Muscle of leg (tissue), 16 donors: ENCODE measurements at places on chromosomes 13 and 19. TPM values are rescaled to one million over a fixed set of nuclear protein-coding genes. Genes with fewer than 3 reads are reported as not detected.

The TRPM4 gene
- polyA plus RNA-seq = 52.5 TPM

The TMEM161A gene
- polyA plus RNA-seq = 25.6 TPM

The CCL25 gene
- not detected for polyA plus RNA-seq

The ONECUT3 gene
- polyA plus RNA-seq = 0.05 TPM

The PLPPR3 gene
- polyA plus RNA-seq = 0.32 TPM

The TPT1 gene
- polyA plus RNA-seq = 7,457 TPM

The CACNG7 gene
- 2.0 TPM for polyA plus RNA-seq

The SPACA4 gene
- not detected for polyA plus RNA-seq

The DIAPH3 gene
- 7.2 TPM for polyA plus RNA-seq

The CIC gene
- 52.7 TPM for polyA plus RNA-seq

The KLK3 gene
- not detected for polyA plus RNA-seq

The NRTN gene
- polyA plus RNA-seq = 0.26 TPM

The AP1M2 gene
- 0.42 TPM for polyA plus RNA-seq

The SLAIN1 gene
- polyA plus RNA-seq = 6.0 TPM

The GRIK5 gene
- 1.5 TPM for polyA plus RNA-seq

The MCEMP1 gene
- 0.25 TPM for polyA plus RNA-seq

The MEF2B gene
- 3.7 TPM for polyA plus RNA-seq

The C13orf46 gene
- 0.28 TPM for polyA plus RNA-seq

The ELAVL3 gene
- polyA plus RNA-seq = 0.16 TPM

The UBAC2 gene
- polyA plus RNA-seq = 77.3 TPM

The TMEM150B gene
- polyA plus RNA-seq = 0.70 TPM

The LYL1 gene
- polyA plus RNA-seq = 6.7 TPM

The SH2D3A gene
- 0.79 TPM for polyA plus RNA-seq

The ATXN8OS gene
- 0.45 TPM for polyA plus RNA-seq

The PEAK3 gene
- polyA plus RNA-seq = not detected

The KIR2DL4 gene
- not detected for polyA plus RNA-seq

The LHB gene
- polyA plus RNA-seq = not detected

The ENOX1 gene
- polyA plus RNA-seq = 12.9 TPM

The PTGER1 gene
- 0.52 TPM for polyA plus RNA-seq

The KIR2DL1 gene
- polyA plus RNA-seq = not detected

The RNF113B gene
- not detected for polyA plus RNA-seq

The INSR gene
- 16.8 TPM for polyA plus RNA-seq

The LILRA6 gene
- polyA plus RNA-seq = 1.5 TPM

The SLC7A10 gene
- 7.7 TPM for polyA plus RNA-seq

The PRDX2 gene
- polyA plus RNA-seq = 175 TPM

The IFI30 gene
- polyA plus RNA-seq = not detected

The SBK3 gene
- polyA plus RNA-seq = not detected

The SHD gene
- polyA plus RNA-seq = 94.0 TPM

The SLC25A42 gene
- 10.1 TPM for polyA plus RNA-seq

The GRK1 gene
- polyA plus RNA-seq = 0.38 TPM

The THSD8 gene
- polyA plus RNA-seq = 2.1 TPM
